ENCODE measurements at places on chromosomes 6 and 20.

DNA sequence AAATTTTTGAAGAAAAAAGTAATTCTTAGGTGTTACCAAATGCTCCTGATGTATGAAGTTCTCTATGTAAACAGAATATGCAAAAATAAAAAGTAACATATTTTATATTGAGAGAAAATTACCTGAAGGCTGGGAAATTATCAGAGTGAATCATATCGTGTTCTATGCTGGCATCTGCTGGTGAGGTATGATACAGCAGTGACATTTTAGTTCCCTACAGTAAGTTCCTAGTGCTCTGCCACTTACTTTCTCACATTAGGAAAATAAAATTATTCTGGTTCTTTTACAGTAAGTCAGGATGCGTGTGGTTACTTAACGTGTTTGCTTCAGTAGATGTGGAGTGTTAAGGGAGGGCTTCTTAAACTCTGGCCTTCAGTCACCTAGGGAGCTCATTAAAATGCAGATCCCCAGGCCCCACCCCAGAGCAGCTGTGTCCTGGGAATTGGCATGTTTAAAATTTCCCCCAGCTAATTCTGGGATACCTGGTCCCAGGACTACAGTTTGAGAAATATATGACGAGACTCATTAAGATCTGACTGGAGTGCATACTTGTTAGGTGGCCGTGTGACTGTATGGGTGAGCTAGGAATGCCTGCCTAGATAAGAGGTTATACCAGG, 3.2 kb downstream of the ACTR5 start:
- H3K4me3 ChIP-seq, result no peak overlapping the region
- peak; percentile 60 for DNase-seq
- peaks cover 14% of the 10 kb centered on the region for H3K4me1 ChIP-seq
- H3K27ac ChIP-seq, result no peak overlapping the region

DNA sequence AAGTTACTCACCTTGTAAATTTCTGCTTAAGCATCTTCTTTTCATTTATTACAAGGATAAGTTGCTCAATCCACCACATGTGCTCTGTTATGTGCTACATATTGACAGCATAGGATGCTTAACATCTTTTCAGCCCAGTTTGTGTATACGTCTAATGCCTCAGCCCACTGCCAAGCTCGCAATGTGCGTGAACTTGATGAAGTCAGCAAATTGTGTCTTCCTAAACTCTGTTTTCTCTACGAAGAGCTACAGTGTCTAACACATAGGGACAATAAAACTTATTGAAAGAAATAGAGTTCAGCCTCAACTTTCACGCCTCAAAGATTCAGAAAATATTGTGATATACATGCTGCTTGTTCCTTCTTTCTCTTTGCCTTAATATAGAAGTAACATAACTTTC, 500.0 kb downstream of the TFAP2B start:
- no peaks in the 10 kb centered on the region for H3K36me3 ChIP-seq
- H3K27ac ChIP-seq, result no peak overlapping the region
- no peak for DNase-seq
- H3K4me1 ChIP-seq, result no peaks in the 10 kb centered on the region
- H3K4me3 ChIP-seq, result no peak overlapping the region

DNA sequence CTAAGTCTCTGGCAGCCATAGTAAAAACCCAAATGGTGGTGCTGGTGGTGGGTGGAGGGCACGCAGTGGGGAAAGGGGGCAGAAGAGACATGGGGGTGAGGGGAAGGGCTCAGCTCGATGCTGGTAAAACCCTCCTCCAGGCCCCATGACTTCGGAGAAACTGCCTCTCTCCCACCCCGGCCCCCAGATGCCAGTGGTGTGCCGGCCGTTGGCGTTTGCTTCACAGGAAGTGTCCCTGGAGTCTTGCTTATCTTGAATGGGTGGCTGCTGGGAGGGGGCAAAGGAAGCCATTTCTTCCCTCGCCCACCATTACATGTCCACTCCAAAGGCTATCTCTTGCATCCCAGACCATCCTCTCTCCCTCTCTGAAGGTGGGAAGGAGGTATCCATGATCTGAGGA, 25.4 kb downstream of the VEGFA start:
- H3K27me3 ChIP-seq, result no peaks in the 10 kb centered on the region
- no peaks in the 10 kb centered on the region for H3K36me3 ChIP-seq
- no peaks in the 10 kb centered on the region for H3K4me1 ChIP-seq
- no peak overlapping the region for H3K4me3 ChIP-seq

GRCh38 chr6:111799576-111800258, 73.5 kb downstream of the FYN start:
- H3K27ac ChIP-seq, result no peak overlapping the region
- H3K36me3 ChIP-seq, result no peaks in the 10 kb centered on the region
- peaks cover 12% of the 10 kb centered on the region for H3K4me1 ChIP-seq
- H3K27me3 ChIP-seq, result no peaks in the 10 kb centered on the region
- H3K4me3 ChIP-seq, result no peak overlapping the region

DNA sequence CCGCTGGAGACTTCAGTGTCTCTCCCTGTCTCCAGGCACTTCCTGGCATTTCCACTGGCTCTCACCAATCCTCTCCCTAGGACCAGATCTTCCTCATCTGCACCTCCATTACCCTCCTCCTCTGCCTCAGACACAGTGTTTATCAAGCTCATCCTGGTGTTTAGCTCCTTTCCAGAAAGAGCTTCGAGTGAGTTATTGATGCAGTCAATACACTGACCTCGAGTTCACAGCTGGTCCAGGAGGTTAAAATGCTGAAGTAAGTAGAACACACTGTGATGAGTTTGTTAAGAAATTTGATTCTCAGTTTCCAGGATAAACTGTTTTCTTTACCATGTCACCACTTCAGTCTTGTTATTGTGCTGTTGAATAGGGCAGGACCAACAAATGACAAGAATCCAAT, 42.1 kb upstream of the ARMC2 start:
- no peaks in the 10 kb centered on the region for H3K36me3 ChIP-seq
- H3K27me3 ChIP-seq, result no peaks in the 10 kb centered on the region
- H3K27ac ChIP-seq, result peak overlapping the region; percentile 78
- no peak overlapping the region for H3K4me3 ChIP-seq
- DNase-seq, result no peak
- no peaks in the 10 kb centered on the region for H3K4me1 ChIP-seq
